HFFc6 (cell line): ENCODE measurements at places on chromosomes 6 and 20. TPM values are rescaled to one million over a fixed set of nuclear protein-coding genes. Genes with fewer than 3 reads are reported as not detected.
A peak's percentile ranks its signal among the peaks of the same experiment; 100 is the strongest.

GRCh38 chr6:157611406-157611805, 211.6 kb upstream of the SNX9 start:
- no peak for DNase-seq

GRCh38 chr20:739736-740135, 28.6 kb downstream of the SLC52A3 start:
- no peak for DNase-seq

GRCh38 chr6:33324125-33324524, 6.6 kb upstream of the ZBTB22 start:
- no peak for DNase-seq

DNA sequence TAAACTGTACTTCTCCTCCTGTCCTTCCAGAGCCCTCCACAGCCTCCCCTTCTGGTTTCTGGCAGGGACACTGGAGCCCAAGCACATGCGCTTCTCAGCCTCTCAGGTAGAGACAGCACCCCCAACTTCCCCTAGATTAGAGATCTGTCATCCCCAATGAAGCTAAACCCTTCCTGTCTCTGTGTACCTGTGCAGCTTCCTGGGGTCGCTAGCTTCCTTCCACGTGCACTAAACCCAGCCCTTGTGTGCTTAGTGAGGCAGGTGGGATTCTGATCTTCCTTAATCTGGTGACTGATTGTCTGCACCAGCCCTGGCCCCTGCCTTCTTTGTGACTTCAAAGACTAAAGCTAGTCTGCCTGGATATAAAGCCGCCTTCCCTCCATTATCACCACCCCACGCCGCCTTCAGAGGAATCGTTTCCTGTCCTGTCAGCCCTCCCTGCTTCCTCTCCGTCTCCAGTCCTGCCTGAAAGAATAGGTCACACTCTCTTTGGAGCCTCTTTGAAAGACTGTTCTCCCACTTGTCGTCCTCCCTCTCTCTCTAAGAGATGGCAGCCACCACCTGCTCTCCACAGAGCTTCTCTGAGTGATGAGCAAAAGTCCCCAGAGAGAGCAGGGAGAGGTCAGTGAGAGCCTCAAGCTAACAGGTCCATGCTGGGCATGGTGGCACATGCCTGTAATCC, 27.5 kb downstream of the CAPN11 start:
- no peak for DNase-seq

DNA sequence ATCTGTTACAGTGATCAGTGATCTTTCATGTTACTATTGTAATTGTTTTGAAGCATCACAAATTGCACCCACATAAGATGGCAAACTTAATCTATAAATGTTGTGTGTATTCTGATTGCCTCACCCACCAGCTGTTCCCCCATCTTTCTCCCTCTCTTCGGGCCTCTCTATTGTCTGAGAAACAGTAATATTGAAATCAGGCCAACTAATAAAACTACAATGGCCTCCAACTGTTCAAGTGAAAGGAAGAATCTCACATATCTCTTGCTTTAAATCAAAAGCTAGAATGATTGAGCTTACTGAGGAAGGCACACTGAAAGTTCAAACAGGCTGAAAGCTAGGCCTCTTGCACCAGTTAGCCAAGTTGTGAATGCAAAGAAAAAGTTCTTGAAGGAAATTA, 141.2 kb downstream of the CDK19 start:
- no peak for DNase-seq

GRCh38 chr6:130604841-130605399, 222.3 kb upstream of the SMLR1 start:
- no peak for DNase-seq

DNA sequence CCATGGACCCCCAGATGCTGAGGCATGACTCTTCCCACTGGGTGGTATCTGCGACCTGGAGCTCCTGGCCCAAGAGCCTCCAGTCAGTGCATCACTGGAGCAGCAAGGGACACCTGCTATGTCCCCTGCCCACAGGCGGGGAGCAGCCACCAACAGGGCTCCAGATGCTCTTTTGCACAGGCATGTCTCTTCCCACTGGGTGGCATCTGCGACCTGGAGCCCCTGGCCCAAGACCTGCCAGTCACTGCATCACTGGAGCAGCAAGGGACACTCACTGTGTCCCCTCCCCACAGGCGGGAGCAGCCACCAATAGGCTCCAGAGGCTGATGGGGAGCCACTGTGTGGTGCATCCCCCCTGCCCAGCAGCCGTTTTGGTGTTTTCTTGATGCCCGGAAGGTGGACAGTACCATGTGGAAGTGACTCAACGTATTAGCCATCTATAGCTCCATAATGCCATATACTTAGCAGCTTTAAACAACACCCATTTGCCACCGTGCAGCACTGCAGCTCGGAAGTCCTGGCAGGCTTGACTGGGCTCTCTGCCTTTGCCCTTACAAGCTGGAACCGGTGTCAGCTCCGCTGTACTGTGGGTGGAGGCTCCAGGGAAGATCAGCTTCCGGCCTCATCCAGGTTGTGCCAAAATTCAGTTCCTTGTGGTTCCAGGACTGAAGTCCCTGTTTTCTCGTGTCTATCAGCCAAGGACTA, 124.9 kb upstream of the CST7 start:
- DNase-seq = no peak

DNA sequence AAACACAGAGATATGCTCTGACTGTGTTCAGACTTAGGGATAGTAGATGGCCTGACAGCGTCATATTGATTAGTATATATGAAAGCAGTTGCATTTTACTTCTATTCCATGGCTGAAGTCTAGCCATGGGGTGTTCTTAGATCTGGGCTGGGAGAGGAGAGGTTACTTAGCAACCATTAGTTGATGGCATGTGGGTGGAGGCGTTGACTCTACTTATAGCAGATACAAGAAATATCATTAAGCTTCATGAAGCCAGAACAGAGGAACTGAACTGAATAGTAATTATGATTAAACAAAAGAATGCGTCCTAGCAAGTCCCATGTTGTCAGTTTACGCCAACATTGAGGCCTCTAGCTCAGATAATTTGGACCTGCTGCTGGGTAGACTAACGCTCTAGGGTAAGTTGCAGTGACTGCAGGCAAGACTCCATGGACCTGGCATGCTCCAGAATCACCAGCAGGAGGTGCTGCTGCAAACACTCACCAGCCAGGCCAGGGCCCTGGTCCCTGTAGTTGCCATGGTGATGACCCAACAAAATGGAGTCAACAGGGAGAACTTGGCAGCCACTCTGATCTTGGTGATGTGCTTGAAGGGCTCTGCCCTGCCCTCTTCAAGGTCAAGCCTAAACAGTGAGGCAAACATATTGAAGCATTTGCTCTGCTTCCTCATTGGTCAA, 477.3 kb downstream of the PREX1 start:
- DNase-seq = no peak

SLC26A8 gene
- total RNA-seq = not detected in 2 replicates

DNA sequence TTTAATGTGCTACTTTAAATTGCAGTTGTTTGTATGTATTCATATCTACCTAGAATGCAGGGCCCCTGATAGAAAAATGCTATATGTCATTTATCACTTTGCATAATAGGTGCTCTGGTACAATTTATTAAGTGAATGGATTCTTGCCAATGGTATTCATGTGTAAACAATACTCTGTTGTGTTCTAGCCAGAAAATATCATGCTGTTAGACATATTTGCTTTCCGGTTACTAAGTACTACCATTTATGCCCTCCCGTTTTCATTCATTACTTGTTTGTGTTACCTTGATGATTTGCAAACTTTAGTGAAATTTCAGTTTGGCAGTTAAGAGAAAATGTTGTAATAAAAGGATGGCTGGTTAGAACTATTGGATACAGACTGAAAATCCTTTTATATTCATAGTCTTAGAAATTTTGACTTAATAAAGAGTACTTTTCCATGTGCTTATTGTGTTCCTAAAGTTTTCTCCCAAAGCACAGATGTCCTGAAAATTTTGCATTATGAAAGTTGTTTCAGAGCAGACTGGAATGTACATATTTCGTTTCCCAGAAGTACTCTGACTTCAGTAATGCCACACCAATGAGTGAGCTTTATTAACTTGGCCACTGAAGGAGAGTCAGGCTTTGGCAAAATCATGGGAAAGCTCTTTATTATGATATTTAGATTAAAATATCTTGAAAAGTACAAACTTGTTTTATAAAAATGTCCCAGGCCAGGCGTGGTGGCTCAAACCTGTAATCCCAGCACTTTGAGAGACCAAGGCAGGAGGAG, 31.5 kb downstream of the RPF2 start:
- DNase-seq = no peak

DNA sequence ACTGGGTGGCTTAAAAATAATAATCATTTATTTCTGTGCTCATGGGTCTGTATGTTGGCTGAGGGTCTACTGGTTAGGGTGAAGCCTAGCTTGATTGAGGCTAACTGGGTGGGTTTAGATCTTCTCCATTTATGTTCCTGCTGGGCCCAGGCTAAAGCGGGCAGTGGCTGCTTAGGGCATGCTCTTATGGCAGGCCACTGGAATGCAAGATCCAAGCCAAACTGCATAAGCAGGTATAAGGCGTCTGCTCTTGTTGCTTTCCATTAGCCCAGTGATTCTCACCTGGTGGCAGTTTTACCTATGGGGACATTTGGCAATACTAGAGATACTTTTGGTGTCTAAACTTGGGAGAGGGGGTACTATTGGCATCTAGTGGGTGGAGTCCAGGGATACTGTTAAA, 44.5 kb downstream of the QKI start:
- no peak for DNase-seq

KIAA0408 gene
- 0.96 to 2.5 TPM (median 1.0 TPM) in 3 replicates for total RNA-seq

- no peak for DNase-seq
Observed at GRCh38 chr6:97626671-97627441, 343.8 kb upstream of the MMS22L start.

GHRH gene
- total RNA-seq = not detected in 3 replicates

GRCh38 chr6:7909323-7910276, 988 bp downstream of the TXNDC5 start:
- DNase-seq = peak; percentile 4

GRCh38 chr20:41336711-41337492, 3.7 kb upstream of the LPIN3 start:
- no peak for DNase-seq

DNA sequence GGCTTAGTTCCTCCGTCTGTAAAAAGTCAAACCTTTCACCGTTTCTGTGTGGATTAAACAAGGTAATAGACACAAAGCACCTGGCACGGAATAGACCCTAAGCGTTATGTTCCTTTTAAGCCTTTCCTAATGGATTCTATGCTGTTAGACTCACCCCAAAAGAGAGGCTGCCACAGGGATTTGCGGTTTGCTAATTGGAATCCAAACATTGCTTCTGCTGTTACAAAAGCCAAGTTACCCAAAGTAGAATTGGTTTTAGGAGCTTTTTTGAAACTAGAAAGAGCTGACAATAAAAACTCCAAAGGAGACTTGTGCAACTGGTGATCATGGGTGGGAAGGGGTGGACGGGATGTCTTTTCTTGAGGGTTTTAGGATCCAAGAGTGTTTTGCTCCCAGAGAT, 178.0 kb downstream of the BMP7 start:
- peak; percentile 21 for DNase-seq

DNA sequence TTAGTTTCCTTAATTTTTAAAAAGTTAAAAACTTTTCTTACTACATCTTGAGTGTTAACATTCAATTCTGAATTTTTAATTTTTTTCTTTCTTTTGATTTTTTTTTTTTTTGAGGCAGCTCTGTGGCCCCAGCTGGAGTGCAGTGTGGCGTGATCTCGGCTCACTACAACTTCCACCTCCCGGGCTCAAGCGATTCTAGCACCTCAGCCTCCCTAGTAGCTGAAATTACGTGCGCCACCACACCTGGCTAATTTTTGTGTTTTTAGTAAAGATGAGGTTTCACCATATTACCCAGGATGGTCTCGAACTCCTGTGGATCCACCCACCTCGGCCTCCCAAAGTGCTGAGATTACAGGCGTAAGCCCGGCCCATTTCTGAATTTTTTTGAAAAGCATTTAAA, 1.2 kb downstream of the DDX43 start:
- DNase-seq = no peak

- peak; percentile 11 for DNase-seq
Observed at GRCh38 chr20:64131406-64131805, 24.0 kb upstream of the NPBWR2 start.

- DNase-seq = no peak
Observed at GRCh38 chr6:72374857-72375256, 247.0 kb upstream of the KCNQ5 start.

GRCh38 chr6:134658596-134658995, 291.3 kb downstream of the ALDH8A1 start:
- DNase-seq = no peak

DNA sequence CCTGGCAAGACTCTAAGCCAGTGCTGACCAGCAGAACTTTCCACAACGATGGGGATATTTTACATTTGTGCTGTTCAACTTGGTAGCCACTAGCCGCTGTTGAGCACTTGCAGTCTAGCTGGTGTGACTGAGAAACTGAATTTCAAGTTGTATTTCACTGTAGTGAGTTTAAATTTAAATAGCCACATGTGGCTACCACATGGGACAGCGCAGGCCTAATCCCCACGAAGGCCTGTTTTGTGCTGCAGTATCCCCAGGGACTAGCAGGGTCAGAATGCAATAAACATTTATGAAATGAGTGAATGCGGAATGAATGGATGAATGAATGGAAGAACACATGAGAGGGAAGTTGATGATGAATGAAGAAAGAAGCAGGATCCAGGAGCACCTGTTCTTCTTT, 115.8 kb downstream of the TRERF1 start:
- DNase-seq = no peak

RAB44 gene
- 0.57 TPM in 1 of 2 replicates, not detected in the other for total RNA-seq

GRCh38 chr6:55636406-55637102, 57.6 kb upstream of the HMGCLL1 start:
- DNase-seq = peak; percentile 11

C6orf118 gene
- total RNA-seq = not detected in 3 replicates

DDO gene
- total RNA-seq = 0.50 to 1.3 TPM (median 0.93 TPM) in 3 replicates

GRCh38 chr6:15659181-15659580, 3.6 kb downstream of the DTNBP1 start:
- DNase-seq = no peak

DNA sequence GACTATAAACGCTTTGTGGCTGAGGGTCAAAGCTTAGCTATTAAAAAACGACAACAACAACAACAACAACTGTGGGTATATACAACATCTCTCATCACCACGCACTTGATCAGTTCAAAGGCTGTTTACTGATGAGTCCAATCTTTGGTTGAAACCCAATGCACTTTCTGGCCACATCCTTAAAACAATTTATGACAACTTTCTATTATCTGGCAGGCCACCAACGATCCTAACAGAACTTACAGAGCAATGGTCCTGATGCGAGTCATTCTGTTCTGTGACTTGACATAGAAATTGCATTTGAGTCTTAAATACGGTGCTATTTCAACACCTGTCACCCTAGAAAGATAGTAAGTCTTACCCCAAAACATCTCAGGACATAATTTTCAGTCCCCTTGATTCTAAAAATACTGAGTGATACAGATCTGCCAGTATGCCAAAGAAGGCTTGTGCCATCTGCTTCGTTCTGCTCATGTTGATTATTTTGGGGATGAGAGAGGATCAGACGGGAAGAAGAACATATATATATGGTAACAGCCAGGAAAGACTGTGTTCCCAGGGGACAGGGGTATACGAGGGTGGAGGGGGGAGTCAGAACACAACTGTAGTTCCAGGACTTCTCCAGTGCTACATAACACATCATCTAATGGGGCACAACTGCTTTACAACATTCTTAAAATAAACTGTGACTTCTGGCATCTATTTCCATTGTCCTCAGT, 55.8 kb downstream of the PLAGL1 start:
- DNase-seq = no peak

- no peak for DNase-seq
Observed at GRCh38 chr6:126253431-126253830, 86.5 kb upstream of the CENPW start.

ZBTB46 gene
- 0.45 to 1.1 TPM (median 0.99 TPM) in 3 replicates for total RNA-seq

INSM1 gene
- not detected in 3 replicates for total RNA-seq

SPDEF gene
- total RNA-seq = not detected in 3 replicates
